ENCODE measurements at places on chromosomes 11 and 22.

- DNase-seq, result no peak
Observed at GRCh38 chr11:5258543-5259262, 4.1 kb upstream of the HBG2 start.

GRCh38 chr22:12601870-12602779 is 2925.9 kb upstream of the OR11H1 start:
- peak; percentile 25 for DNase-seq

DNA sequence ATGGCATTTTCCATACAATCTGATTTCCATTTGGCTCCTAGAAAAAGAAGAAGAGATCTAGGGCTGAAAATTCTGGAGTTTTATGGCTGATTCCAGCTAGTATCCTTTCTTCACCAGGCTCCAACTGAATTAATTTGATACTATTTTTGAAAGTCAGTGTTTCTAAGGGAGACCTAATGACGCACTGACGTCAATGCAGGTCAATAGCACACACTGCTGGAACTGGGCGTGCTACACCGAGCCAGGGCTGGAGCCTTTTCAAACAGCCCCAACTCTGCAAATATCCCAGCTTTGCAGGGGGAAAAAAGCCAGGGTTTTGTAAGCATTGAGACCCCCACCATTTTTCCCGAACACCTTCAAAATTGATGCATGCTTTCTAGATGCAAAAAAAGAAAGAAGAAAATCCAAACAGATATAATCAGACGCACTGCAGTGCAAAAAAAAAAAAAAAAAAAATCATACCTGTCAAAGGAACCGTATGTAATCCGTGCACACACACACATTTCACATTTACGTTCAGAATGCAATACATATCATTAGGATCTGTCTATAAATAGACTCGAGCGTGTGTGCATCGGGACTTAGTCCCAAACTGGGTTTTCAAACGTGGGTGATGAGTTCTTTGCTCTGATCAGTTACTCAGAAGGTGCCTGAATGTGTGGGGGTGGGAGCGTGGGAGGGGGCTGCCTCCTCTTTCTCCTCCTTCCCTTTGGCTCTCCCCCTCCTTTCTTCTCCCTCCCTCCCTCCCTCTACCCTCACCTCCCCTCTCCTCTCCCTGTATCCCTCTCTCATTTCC is 124.5 kb upstream of the HSD17B12 start:
- no peak for DNase-seq

GRCh38 chr11:129814244-129815014 is 1.2 kb upstream of the TMEM45B start:
- DNase-seq, result no peak

GRCh38 chr22:30694171-30694639 is 469 bp upstream of the OSBP2 start:
- peak; percentile 83 for DNase-seq

DNA sequence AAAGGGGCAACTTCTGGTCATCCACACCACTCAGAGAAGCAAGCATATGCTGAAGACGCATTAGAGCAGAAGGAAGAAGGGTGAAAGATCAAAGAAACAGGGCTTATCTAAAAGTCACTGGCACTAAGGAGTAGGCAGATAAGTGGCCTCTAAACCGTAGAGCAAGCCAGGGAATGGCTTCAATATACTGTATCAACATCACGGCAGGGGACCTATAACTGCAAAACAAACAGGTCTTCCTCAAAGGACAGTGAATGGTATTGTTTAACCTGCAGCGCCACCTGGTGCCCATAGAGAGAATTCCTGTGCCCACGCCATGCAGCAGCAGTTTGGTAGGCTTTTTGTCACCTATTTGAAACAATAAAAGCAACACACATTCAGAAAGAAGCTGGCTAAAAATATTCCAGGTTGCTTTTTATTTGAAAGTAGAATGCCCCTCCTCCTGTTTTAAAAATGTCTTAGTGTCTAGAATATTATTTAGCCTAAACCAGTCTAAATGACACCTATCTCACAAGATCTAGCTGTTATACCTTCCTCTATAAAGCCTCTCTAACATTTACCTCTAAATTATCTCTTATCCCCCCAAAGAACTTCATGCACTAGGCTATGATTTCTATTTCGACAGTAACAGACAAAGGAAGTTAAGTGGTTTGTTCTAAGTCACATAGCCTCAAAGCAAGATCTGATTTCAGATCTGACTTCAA is 21.8 kb downstream of the SNX19 start:
- peak; percentile 61 for DNase-seq

Data from WERI-Rb-1 (cell line).